Naive B cell (primary cell): ENCODE measurements at places on chromosomes 2 and 18.

GRCh38 chr2:84493514-84493913, 22.8 kb upstream of the DNAH6 start:
- no peak overlapping the region for H3K4me3 ChIP-seq
- H3K4me1 ChIP-seq = peaks cover 2% of the 10 kb centered on the region
- H3K36me3 ChIP-seq = no peaks in the 10 kb centered on the region

GRCh38 chr2:38815936-38816335, 37.9 kb downstream of the GEMIN6 start:
- H3K27me3 ChIP-seq = no peaks in the 10 kb centered on the region
- H3K4me1 ChIP-seq = no peaks in the 10 kb centered on the region
- H3K4me3 ChIP-seq = no peak overlapping the region
- no peak for DNase-seq
- H3K27ac ChIP-seq = no peak overlapping the region
- peaks cover 24% of the 10 kb centered on the region for H3K36me3 ChIP-seq

- no peak overlapping the region for H3K4me3 ChIP-seq
- no peak for DNase-seq
- H3K27me3 ChIP-seq = no peaks in the 10 kb centered on the region
- no peaks in the 10 kb centered on the region for H3K4me1 ChIP-seq
- H3K27ac ChIP-seq = no peak overlapping the region
These were observed 386.3 kb downstream of the PARD3B start for GRCh38 chr2:204931562-204931961.

GRCh38 chr2:35783723-35784122, 571.9 kb upstream of the CRIM1 start:
- DNase-seq = no peak
- H3K27ac ChIP-seq = no peak overlapping the region
- H3K4me1 ChIP-seq = no peaks in the 10 kb centered on the region
- no peaks in the 10 kb centered on the region for H3K36me3 ChIP-seq

GRCh38 chr2:240586198-240586918, at the start of gene CAPN10:
TSS of gene CAPN10 (plus strand) at chr2:240586734. CDS start at chr2:240586912, 178 bp downstream.
- DNase-seq = peak; percentile 98
- H3K27ac ChIP-seq = peak within 1 kb of the TSS; percentile 98
- H3K4me3 ChIP-seq = peak within 1 kb of the TSS; percentile 92
- H3K27me3 ChIP-seq = no peaks in the 10 kb centered on the region
- H3K4me1 ChIP-seq = peaks cover 63% of the 10 kb centered on the region

DNA sequence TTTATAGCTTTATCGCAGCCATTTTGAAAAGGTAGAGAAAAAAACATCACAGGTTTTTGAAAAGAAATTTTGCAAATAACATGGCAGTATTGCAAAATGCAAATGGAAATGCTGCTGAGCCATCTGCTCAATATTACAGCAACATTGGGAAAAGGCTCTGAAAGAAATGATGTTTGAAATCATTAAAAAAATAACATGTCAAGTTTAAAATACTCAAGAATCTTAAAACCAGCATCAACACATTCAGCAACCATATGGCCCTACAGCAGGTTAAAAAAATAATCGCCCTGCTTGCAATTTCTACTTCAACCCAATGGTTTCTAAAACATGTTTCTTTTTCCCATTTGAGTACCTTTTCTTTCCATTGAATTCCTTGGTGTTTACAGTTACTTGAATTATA, 289.4 kb downstream of the AFF3 start:
- peaks cover 7% of the 10 kb centered on the region for H3K36me3 ChIP-seq
- H3K4me1 ChIP-seq = peaks cover 20% of the 10 kb centered on the region
- no peak overlapping the region for H3K4me3 ChIP-seq

DNA sequence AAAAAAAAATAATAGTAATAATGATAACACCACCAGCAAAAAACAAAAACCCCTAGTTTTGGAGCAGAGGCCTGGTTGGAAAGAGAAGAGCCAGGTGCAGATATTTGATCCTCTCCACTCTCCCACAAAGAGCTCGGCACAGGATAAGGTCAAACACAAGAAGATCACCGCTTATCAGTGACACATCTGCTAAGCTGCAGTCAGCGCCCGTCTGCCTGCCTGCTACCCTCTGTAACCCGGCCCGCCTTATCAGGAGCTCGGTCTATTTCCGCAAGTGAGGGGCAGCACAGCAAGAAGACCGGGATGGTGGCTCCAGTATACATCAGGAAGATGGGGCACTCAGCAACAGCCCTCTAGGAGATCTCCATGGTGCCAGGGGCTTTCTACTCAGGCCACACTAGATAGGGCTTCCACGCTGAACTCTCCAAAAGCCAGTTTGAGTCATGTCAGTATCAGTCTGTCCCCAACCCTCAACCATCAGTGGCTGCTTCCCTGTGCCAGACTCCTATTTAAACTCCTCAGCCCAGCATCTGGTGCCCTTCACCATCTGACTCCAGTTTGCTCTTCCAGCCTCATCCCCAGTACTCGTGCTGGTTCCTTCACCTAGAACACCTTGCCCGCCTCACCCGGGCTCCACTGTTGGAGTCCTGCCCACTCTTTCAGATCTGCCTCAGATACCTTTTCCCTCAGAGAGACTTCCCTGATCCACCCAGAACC, 67.3 kb upstream of the PPP1CB start:
- no peak overlapping the region for H3K4me3 ChIP-seq
- H3K4me1 ChIP-seq = peaks cover 12% of the 10 kb centered on the region
- H3K36me3 ChIP-seq = peaks cover 8% of the 10 kb centered on the region

GRCh38 chr2:20990442-20991430, 53.1 kb downstream of the APOB start:
- no peaks in the 10 kb centered on the region for H3K36me3 ChIP-seq
- peaks cover 5% of the 10 kb centered on the region for H3K27me3 ChIP-seq
- DNase-seq = no peak
- no peak overlapping the region for H3K4me3 ChIP-seq

DNA sequence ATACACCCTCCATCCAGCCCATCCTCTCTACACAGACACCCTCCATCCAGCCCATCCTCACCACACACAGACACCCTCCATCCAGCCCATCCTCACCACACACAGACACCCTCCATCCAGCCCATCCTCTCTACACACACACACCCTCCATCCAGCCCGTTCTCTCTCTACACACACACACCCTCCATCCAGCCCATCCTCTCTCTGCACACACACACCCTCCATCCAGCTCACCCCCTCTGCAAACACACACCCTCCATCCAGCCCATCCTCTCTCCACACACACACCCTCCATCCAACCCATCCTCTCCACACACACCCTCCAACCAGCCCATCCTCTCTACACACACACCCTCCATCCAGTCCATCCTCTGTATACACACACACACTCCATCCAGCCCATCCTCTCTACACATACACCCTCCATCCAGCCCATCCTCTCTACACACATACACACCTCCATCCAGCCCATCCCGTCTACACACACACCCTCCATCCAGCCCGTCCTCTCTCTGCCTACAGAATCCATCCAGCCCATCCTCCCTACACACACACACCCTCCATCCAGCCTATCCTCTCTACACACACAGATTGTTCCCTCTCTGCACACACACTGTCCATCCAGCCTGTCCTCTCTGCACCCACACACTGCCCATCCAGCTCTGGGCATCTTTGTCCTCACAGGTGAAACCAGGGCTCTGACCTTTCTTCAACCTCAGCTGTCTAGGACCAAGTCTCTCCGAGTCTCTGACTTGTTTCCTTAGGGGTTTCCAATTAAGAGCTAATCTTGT, 81.2 kb downstream of the EIPR1 start:
- peaks cover 17% of the 10 kb centered on the region for H3K36me3 ChIP-seq
- peaks cover 21% of the 10 kb centered on the region for H3K4me1 ChIP-seq
- no peak for DNase-seq
- no peaks in the 10 kb centered on the region for H3K27me3 ChIP-seq
- no peak overlapping the region for H3K27ac ChIP-seq

DNA sequence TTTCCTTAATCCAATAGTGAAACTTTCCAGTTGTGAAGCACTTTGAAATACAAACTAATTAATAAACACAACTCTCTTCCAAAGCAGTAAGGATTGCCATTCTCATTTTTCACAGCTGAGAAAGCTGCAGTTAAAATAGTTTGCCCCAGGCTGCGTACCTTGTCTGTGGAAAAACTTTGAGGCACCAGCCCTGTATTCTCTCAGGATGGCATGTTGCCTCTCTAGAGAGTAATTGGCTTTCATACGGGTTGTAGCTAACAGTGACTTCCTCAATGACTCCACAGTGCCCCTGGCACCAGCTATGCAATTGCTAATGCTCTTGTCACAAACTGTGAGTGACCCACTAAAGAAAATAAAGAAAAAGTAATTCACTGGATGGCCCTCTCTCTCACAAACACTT, 345.7 kb downstream of the MTX2 start:
- no peak overlapping the region for H3K4me3 ChIP-seq
- no peaks in the 10 kb centered on the region for H3K36me3 ChIP-seq
- no peak for DNase-seq
- no peaks in the 10 kb centered on the region for H3K4me1 ChIP-seq
- peaks cover 30% of the 10 kb centered on the region for H3K27me3 ChIP-seq

GRCh38 chr2:27506587-27506986, 9.9 kb downstream of the GCKR start:
- H3K4me1 ChIP-seq = no peaks in the 10 kb centered on the region
- no peaks in the 10 kb centered on the region for H3K36me3 ChIP-seq
- no peak for DNase-seq
- H3K27me3 ChIP-seq = peaks cover 15% of the 10 kb centered on the region

DNA sequence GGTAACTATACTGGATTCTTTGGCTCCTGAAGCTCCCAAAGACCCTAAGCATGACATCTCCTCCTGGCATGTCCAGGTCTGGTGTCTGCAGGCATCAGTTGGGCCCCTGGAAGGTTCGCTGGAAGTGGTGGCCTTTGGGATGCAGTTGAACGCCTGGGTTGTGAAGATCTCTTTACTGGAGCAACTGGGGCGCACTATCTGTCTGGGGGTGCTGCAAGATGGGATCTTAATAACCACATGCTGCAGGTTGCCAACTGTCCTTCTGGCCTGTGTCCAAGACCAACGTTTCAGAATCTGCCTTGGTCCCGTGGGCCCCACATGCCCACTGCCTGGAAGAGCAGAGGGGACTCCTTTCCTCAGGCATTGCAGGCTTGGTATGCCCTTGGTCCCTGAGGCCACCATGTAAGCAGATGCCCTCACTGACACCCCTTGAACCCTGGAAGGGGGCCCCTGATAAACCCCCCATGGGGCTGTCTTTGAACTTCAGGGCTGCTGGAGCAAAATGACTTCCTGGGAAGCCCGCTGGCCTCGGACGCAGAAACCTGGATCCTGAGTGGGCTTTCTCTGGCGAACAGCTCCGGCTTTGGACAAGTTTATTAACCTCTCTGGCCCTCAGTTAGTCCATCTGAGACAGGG, 101.9 kb downstream of the TWIST2 start:
- no peak overlapping the region for H3K4me3 ChIP-seq
- H3K4me1 ChIP-seq = no peaks in the 10 kb centered on the region
- H3K27ac ChIP-seq = no peak overlapping the region

GRCh38 chr2:43408407-43409160, 182.2 kb upstream of the ZFP36L2 start:
- H3K4me3 ChIP-seq = no peak overlapping the region
- H3K27me3 ChIP-seq = no peaks in the 10 kb centered on the region
- peak overlapping the region; percentile 28 for H3K27ac ChIP-seq
- peak; percentile 40 for DNase-seq
- H3K36me3 ChIP-seq = no peaks in the 10 kb centered on the region

- H3K36me3 ChIP-seq = no peaks in the 10 kb centered on the region
- no peak for DNase-seq
- H3K27ac ChIP-seq = no peak overlapping the region
- H3K4me1 ChIP-seq = no peaks in the 10 kb centered on the region
- H3K4me3 ChIP-seq = no peak overlapping the region
These were observed 1580.0 kb downstream of the LRP1B start for GRCh38 chr2:140550821-140551220.

GRCh38 chr18:61653823-61654551, 238.8 kb downstream of the RNF152 start:
- H3K27me3 ChIP-seq = no peaks in the 10 kb centered on the region
- no peak overlapping the region for H3K27ac ChIP-seq
- DNase-seq = no peak
- no peaks in the 10 kb centered on the region for H3K4me1 ChIP-seq

GRCh38 chr18:44691148-44691925, 10.6 kb downstream of the SETBP1 start:
- no peak for DNase-seq
- no peak overlapping the region for H3K27ac ChIP-seq
- H3K4me1 ChIP-seq = peaks cover 80% of the 10 kb centered on the region
- H3K36me3 ChIP-seq = peaks cover 12% of the 10 kb centered on the region
- no peak overlapping the region for H3K4me3 ChIP-seq
- no peaks in the 10 kb centered on the region for H3K27me3 ChIP-seq

- DNase-seq = no peak
- no peaks in the 10 kb centered on the region for H3K4me1 ChIP-seq
- no peak overlapping the region for H3K27ac ChIP-seq
These were observed 41.5 kb downstream of the KANSL3 start for GRCh38 chr2:96596596-96596995.

DNA sequence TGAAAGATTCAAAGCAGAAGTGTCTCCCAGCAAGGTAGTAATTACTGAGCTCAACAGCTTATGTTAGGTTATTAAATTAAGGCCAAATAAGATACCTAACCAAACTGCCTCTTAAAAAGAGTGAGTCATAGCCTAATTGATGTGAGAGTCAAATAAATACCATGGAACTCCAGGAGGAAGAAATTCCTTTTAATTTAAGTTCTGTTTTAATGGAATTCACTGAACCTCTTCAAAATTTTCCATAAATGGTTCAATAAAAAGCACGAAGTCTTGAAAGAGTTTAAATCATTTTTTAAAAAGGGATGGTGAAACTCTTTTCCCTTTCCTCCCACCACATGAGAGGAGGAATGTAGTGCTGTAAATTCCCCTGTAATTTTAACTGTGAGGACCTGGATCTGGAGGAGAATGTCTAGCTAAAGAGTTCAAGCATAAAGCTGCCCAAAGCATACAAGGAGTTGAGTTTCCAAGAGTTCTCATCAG, 180.8 kb upstream of the MMADHC start:
- DNase-seq = no peak
- H3K4me3 ChIP-seq = no peak overlapping the region
- no peaks in the 10 kb centered on the region for H3K27me3 ChIP-seq
- H3K36me3 ChIP-seq = no peaks in the 10 kb centered on the region
- no peak overlapping the region for H3K27ac ChIP-seq
- H3K4me1 ChIP-seq = no peaks in the 10 kb centered on the region

DNA sequence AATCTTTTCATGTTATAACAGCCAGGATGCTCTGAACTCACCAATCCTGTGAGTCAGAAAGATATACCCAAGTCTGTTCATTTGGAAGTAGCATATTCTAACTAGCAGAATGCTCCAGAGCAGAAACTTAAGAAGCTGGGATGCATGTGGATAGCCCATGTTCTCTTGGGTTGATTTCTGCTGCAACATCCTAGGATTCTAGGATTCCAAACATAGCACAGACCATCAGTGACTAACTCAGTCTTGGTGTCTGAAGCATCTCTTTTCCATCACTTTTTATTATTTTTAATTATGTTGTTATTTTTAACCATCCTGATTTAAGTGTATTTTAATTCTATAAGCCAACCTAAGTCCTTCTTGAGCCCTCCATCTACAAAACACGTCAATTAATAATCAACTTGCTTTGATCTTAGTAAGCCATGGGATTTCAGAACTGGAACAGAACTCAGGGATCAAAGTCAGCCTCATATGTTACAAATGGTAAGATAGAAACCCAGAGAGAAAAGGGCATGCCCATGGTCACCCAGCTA, 85.4 kb downstream of the OSR1 start:
- no peak overlapping the region for H3K4me3 ChIP-seq
- no peak overlapping the region for H3K27ac ChIP-seq
- DNase-seq = no peak
- no peaks in the 10 kb centered on the region for H3K36me3 ChIP-seq

GRCh38 chr2:218717262-218717661, 6.6 kb downstream of the TTLL4 start:
- H3K4me3 ChIP-seq = no peak overlapping the region
- peaks cover 8% of the 10 kb centered on the region for H3K36me3 ChIP-seq
- no peak for DNase-seq
- H3K27ac ChIP-seq = no peak overlapping the region
